Hindlimb muscle (tissue), 1 donor: ENCODE measurements at places on chromosomes 12 and 14. TPM values are rescaled to one million over a fixed set of nuclear protein-coding genes. Genes with fewer than 3 reads are reported as not detected.

Gene PPP1R36
- not detected for polyA plus RNA-seq

- DNase-seq: no peak
Measured at GRCh38 chr12:123263196-123263817, 8.3 kb downstream of the CDK2AP1 start.

Gene TUNAR
- not detected for polyA plus RNA-seq

- DNase-seq: no peak
Measured at GRCh38 chr14:57928732-57929131, 62.8 kb upstream of the SLC35F4 start.

- no peak for DNase-seq
Measured at GRCh38 chr12:87140262-87140661, 884.1 kb upstream of the MGAT4C start.

GRCh38 chr12:83015390-83016217 is 328.9 kb downstream of the TMTC2 start:
- DNase-seq: peak; percentile 62

DNA sequence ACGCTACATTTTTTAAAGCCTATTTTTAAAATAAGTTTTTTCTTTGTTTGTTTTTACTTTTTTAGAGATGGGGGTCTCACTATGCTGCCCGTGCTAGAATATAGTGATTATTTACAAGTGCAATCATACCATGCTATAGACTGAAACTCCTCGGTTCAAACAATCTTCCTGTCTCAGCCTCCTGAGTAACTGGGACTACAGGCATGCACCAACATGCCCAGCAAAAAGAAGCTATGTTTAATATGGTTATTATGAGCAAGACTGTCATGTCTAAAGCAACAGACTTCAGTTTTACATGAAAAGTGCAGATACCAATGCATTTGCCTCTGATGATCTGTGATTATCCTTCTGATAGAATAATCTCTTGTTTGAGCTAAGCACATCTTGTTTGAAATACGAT is 45.6 kb upstream of the SGPP1 start:
- DNase-seq: no peak

DNA sequence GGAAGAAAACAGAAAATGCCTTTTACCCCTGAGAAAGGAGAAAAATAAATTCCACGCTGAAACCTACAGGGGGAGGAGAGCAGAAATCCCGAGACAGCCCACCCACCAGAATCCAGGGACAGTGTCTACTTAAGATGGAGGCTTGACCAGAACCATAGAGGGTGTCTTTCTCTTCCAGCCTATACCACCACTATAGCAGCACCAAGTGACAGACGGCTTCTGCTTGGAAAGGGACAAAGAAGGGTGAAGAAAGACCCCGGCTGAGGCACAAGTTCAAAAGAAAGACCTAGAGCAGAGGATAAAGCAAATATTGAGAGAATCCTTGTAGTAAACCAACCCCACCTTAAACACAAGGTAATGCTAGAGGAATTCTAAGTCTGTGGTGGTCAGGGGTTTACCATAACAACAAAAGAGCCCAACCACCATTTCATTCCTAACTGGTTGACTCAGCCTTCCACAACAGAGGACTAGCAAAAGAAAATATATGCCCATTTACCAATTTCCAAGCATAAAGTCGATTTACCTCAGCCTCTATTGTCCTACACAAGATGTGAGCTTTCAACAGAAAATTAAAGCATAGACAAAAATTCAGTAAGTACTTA is 105.3 kb upstream of the FOXG1 start:
- DNase-seq: no peak

Gene KLHL33
- polyA plus RNA-seq: 0.97 TPM

DNA sequence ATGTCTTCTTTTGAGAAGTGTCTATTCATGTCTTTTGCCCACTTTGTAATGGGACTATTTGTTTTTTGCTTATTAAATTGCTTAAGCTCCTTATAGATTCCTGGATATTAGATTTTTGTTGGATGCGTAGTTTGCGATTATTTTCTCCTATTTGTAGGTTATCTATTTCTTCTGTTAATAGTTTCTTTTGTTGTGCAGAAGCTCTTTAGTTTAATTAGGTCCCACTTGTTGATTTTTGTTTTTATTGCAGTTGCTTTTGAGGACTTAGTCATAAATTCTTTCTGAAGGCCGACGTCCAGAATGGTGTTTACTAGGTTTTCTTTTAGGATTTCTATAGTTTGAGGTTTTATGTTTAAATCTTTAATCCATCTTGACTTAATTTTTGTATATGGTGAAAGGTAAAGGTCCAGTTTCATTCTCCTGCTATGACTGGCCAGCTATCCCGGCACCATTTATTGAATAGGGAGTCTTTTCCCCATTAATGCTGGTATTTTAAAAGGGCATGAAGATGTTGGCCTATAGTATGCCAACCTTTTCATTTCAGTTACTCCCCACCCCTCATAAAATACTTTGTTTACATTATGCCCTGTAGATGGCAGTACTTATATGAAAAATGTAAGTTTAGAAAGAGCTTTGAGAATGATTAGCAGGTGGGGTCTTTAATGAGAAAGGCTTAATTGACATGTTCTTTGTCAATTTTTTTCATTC is 62.9 kb upstream of the PSMA6 start:
- peak; percentile 10 for DNase-seq

- DNase-seq: no peak
Measured at GRCh38 chr14:91078095-91078737, 17.8 kb upstream of the RPS6KA5 start.

DNA sequence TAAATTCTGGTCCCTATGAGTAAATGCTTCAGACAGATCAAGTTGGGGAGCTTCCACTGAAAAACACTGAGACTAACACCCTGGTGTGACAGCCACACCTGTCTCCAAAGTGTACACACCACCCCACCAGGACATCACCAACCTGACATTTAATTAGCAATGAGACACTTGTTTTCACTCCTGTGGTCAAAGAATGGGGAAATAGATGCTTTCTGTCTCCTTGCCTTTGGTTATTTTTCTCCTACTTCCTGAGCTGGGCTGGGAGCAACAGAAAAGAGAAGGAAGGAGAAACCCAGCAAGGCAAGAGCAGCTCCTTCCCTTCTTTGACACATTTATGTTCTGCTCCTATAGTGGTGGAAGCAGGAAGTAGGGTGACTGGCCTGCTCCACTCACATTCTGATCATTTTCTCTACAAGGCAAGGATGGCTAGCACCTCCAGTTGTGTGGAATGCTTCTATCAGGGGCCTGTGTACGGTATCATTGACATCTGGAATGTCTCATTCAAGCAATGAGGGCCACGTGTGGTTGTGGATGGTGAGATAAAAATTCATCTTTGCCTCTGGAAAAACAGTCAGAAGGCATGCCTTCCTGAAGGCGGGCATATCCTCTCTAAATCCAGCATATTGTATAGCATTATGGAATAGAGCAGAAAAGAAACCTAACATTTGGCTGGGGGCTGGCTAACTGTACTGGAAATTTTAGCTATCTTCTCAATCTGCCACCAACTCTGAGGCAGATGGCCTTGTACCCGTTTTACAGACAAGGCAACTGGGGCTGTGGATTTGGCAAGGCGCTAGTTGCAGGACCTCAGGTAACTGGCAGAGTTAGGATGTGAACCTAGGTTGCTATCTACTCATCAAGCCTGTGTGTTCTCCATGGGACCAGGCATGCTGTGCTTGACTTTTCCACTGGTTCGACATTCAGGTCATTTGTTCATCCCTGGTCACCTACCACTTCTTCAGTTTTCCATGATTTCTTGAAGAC is 24.8 kb upstream of the LGALS3 start:
- no peak for DNase-seq

Gene DENND5B
- polyA plus RNA-seq: 23.9 TPM

Gene TMPRSS12
- 0.18 TPM for polyA plus RNA-seq

- DNase-seq: no peak
Measured at GRCh38 chr12:91885851-91886731, 259.6 kb downstream of the BTG1 start.

GRCh38 chr14:105374389-105374788 is 23.9 kb upstream of the TEX22 start:
- no peak for DNase-seq

DNA sequence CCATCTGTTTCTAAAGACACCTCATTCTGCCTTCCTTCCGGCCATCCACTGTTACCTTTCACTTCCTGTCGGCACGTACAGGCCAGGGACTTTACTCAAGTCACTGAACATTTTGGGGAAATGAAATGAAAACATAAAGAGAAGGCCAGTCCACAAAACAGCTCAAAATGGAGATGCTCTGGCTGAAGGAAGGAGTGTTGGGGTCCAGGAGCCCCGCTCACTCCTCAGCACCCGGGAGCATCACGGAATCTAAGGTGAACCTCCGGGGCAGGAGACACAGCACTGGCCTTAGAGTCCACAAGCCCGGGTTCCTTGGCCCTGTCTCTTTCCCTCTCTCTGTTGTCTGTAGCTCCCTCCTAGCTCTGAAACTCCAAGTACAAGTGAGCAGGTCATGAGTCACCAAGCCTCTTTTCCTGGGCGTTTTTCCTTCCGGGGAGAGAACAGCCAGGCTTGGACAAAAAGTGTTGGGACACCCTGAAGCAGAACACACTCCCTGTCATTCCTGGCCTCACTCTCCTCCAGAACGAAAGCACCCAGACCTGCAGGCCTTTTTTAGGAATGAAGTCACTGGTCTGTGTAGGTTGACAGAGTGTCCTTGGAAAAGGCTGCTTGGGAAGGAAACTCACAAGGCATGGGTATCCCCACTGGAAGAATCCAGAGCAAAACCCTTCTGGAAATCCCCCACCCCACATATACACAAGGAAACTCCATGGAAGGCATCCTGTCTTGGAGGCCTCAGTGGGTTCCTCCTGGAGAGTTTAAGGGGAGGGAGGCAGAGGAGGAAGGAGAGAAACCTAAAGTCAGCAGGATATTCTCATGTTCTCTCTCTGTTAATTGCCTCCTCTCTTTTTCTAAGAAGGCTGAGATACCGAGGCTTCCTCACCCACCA is 245.3 kb downstream of the ZFP36L1 start:
- no peak for DNase-seq

Gene CMTM5
- 1.6 TPM for polyA plus RNA-seq

DNA sequence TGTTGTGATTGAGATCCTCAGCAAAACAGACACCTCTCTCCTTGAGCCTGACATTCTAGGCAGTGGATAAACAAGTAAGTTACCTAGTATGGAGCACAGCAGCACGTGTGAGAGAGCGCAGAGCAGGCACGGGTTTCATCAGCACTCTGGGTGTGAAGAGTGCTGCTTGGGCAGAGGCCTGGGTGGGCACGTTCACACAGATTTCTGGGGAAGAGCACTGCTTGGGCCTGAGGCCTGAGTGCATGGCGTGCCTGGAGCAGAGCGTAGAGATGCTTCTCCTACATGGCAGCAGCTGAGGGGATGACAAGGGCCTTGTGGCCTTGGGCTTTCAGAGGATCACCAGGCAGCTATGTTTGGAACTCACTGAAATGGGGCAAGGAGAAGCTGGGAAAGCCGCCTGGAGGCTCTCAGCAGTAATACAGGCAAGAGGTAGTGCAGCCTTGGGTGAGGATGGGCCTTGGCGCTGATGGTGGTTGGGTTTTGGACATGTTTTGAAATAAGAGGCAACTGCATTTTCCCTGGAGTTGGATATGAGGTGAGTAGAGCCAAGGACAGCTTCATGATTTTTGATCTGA is 17.6 kb downstream of the CKB start:
- DNase-seq: no peak

DNA sequence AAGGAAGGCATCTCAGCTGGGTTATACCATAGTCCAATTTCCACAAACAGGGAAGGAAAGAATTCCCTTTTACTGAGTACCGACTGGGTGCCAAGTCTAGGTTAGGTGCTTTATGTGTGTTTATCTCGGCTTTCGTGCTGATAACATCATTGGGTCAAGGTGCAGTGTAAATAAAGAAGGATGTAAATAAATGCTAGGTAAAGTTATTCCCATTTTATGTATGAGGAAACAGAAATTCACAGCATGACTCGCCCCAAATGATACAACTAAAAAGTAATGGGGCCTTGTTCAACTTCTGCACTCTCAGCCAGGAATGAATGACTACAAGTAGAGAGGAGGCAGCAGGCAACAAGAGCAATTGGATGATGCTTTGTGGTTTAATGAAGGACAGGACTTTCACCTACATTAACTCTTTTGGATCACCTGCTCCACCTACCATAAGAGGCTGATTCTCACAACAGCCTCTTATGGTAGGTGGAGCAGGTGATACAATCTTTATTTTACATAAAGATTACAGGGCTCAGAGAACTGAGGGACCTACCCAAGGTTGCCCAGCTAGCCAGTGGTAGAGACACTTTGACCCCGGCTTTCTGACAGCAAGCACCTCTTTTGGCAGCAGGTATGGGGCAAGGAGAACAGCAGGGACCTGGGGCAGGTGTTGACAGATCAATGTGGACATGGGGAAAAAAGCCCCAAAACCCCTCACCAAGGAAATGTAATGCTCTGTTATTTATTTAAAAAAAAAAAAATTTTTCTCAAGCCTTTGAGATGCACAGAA is 213.4 kb upstream of the NUDT4 start:
- no peak for DNase-seq
